Stimulated activated CD4-positive, alpha-beta T cell treated with anti-CD3 and anti-CD28 coated beads, Interleukin-4, amount 100 ng/mL, for 48 hours (primary cell): ENCODE measurements at places on chromosomes 2 and 18.

GRCh38 chr2:173058097-173058496 is 17.5 kb upstream of the MAP3K20 start:
- no peak for DNase-seq

GRCh38 chr2:240183875-240184590 is 43.6 kb upstream of the OTOS start:
- DNase-seq = no peak

GRCh38 chr18:37316468-37316867 is 249.1 kb downstream of the CELF4 start:
- no peak for DNase-seq

GRCh38 chr2:193462411-193462810 is 1267.7 kb upstream of the TMEFF2 start:
- no peak for DNase-seq

DNA sequence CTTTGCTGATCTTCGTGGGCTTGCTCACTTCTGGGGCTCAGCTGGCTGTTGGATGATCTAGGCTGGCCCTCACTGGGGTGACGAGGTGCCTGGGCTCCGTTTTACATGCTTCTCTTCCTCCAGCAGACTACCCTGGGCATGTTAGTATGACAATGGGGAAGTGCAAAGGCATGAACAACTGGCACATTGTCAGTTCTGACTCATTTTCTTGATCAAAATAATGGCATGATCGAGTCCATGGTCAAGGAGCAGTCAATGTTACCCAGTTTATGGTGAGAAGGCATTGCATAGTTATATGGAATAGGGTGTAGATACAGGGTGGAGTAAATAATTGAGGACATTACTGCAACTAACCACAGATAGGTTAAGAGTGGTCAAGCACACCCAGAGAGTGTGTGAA is 10.0 kb upstream of the UPP2 start:
- no peak for DNase-seq

DNA sequence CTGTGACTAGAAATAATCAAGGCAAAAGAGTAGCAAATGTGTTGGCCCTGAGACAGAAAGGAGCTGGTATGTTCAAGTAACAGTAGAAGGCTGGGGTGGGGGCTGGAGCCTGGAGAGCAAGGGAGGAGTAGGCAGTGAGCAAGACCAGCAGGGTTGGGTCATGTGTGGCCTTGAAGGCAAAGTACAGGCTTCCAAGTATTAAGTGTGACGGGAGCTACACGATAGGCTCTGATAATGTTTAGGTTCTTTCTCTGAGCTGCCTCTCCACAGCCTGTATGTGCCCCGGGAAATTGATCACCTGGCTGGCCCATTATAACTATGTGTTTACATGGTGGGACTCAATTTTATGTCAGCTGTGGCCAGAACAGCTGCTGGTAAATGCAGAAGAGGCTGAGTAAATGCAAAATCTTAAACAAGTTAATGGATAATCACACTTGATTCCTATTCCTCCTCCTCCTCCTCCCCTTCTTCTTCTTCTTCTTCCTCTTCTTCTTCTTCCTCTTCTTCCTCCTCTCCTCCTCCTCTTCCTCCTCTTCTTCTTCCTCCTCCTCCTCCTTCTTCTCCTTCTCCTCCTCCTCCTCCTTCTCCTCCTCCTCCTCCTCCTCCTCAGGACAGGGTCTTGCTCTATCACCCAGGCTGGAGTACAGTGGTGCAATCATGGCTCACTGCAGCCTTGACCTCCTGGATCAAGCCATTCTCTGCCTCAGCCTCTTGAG is 9.3 kb downstream of the IL1F10 start:
- DNase-seq = no peak

GRCh38 chr2:217800433-217801114 is 202.2 kb downstream of the TNS1 start:
- DNase-seq = no peak

GRCh38 chr2:72924353-72925240 is 7.3 kb downstream of the EMX1 start:
- no peak for DNase-seq

GRCh38 chr2:237403024-237403882 is 10.7 kb downstream of the COL6A3 start:
- DNase-seq = no peak

GRCh38 chr2:9364373-9364772 is 59.0 kb downstream of the ITGB1BP1 start:
- no peak for DNase-seq

DNA sequence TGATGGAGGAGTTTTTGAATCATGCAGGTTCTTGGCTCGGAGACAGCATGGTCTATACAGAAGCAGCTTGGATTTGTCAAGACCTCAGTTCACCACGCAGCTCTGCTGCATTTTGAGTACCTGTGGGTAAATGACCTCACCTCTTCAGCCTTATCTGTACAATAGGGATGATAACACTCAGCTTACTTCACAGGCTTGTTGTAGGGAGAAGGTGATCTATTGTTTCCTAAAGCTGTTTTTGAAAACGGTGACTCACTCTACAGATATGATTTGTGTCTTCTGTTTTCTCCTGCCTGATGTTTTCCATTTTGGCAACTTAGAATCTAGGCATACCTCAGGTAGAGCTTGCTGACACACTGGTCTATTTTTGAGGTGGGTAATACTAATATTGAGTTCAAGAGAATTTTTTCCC is 80.3 kb downstream of the FMNL2 start:
- DNase-seq = no peak

DNA sequence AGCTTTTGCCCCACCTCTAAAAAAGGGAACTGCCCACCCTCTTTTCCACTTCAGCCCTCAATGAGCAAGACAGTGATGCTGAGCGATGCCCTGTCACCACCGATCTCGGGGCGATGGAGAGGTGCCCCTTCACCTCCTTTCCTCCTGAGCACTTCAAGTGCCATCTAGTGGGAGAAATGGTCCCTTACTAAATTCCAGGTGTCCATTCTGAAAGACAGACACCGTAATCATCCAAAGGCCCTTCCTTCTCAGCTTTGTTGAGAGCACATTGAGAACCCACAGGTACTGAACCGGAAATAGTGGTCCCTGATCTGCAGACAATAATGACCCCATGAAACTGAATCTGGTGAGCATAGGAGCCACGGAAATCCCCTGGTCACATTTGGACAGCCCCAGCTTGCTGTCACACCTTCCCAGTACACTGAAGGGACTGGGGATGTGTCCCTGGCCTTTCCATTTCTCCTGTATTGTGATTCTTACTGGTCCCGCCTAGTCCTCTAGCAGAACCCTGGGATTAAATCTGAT is 38.5 kb downstream of the KCTD18 start:
- no peak for DNase-seq

- DNase-seq = no peak
Measured at GRCh38 chr2:104871972-104872865, 18.3 kb downstream of the POU3F3 start.

GRCh38 chr18:49061239-49061990 is 110.7 kb upstream of the SMAD7 start:
- DNase-seq = no peak

GRCh38 chr2:238433300-238433915 is 6.7 kb downstream of the ASB1 start:
- no peak for DNase-seq

GRCh38 chr2:32755666-32756065 is 127.8 kb downstream of the TTC27 start:
- DNase-seq = no peak

GRCh38 chr18:75538727-75539126 is 111.2 kb upstream of the SMIM21 start:
- DNase-seq = no peak

GRCh38 chr18:60246606-60247005 is 126.0 kb downstream of the MC4R start:
- DNase-seq = no peak

GRCh38 chr2:16137080-16137755 is 196.9 kb downstream of the MYCN start:
- no peak for DNase-seq

GRCh38 chr2:208479342-208479741 is 72.8 kb downstream of the PTH2R start:
- no peak for DNase-seq

- DNase-seq = no peak
Measured at GRCh38 chr2:178870703-178871102, 63.5 kb upstream of the TTN start.

- no peak for DNase-seq
Measured at GRCh38 chr2:3290655-3291054, 87.0 kb downstream of the EIPR1 start.

DNA sequence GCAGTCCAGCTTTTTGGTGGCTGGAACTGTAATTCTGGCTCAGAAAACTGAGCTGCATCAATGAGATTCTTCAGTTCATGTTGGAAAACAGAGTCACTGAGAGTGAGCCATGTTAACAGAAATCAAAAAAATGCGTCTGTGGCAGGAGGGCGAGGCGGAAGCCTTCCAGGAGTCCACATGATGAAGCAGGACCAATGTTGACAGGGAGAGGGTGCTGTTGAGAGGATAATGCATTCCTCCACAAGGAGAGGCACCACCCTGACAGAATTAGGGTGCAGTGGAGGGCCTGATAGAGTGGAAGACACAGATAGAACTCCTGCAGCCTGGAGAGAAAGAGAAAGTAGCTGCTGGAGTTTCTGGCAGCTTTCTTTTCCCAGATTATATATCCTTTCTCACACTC is 111.5 kb downstream of the MGAT5 start:
- no peak for DNase-seq

DNA sequence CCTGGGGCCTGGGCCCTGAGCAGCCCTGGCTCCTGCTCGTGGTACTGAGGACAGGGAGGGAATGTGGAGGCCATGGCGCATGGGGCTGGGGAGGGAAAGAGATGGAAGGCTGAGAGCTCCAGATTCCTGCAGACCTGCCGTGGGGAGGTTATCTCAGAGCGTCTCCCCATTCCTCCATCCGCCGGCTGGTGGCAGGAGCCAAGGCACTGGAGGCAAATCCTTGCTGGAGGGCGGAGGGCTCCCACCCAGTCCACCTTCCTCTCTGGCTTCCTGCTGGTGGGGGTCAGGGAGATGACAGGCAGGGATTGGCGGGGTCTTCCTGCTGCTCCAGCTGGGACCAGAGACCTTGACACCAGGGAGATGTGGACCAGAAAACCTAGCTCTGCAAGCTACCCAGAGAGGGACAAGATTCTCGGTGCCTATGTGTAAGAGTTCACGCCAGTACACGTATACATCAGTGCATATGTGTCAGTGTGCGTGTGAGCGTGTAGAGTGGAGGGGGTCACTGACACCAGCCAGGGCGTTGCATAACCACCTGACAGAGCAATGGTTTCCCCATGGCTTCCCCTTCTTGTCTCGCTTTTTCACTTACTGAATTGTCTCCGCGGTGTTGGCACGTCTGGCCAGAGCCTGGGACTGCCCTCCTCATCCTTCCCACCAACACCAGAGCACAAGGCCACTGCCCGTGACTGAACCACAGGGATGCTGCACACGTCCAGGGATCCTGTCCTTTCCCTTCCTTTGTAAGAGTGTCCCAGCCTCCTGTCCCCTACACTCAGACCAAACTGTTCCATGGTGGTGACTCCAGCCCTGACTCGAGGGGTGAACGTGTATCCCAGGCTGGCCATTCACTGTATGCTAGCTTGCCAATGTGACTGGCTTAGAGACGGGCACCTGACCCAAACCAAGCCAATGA is 15.8 kb upstream of the SEMA4C start:
- no peak for DNase-seq

GRCh38 chr2:10507106-10507505 is 59.0 kb upstream of the ODC1 start:
- no peak for DNase-seq

GRCh38 chr2:85235281-85235680 is 92.5 kb downstream of the TGOLN2 start:
- DNase-seq = no peak

- no peak for DNase-seq
Measured at GRCh38 chr2:104703669-104704068, 150.2 kb upstream of the POU3F3 start.

- no peak for DNase-seq
Measured at GRCh38 chr18:27652480-27653121, 467.5 kb upstream of the CHST9 start.

DNA sequence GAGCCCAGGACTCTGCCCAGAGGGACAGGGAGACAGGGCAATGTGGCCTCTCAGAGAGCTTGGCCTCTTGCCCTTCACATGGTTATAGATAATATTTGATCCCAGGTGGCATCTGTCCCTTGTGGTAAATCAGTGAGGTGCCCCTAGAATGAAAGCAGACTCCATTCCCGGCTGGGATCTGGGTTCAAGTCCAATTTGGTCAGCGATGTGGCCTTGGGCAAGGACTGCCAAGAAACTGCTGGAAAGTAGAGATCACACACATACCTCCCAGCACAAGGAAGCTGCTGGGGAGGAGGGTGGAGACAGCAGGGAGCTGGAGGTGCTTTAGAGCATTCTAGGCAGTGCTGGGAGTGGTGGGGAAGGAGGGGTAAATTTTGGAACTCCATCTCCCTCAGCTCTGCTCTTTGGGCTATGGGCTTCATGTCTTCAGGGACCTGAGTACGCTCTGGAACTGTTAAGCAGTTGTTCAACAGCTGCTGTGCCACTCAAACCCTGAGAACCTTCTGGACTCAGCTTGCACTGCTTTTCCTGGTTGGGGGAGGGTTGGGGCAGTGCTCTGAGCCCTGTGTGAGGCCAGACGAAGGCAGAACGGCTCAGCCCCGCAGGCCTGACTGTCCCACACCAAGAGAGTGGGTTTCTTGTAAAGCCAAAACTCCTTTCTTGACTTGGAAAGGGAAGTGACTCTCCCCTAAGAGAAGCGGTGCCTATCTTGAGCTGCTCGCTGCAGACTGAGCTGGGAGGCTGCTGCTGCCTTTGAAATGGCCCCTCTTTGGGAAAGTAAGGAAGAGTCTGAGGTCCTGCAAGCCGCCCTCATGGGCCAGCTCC is 23.0 kb downstream of the INPP5D start:
- no peak for DNase-seq

DNA sequence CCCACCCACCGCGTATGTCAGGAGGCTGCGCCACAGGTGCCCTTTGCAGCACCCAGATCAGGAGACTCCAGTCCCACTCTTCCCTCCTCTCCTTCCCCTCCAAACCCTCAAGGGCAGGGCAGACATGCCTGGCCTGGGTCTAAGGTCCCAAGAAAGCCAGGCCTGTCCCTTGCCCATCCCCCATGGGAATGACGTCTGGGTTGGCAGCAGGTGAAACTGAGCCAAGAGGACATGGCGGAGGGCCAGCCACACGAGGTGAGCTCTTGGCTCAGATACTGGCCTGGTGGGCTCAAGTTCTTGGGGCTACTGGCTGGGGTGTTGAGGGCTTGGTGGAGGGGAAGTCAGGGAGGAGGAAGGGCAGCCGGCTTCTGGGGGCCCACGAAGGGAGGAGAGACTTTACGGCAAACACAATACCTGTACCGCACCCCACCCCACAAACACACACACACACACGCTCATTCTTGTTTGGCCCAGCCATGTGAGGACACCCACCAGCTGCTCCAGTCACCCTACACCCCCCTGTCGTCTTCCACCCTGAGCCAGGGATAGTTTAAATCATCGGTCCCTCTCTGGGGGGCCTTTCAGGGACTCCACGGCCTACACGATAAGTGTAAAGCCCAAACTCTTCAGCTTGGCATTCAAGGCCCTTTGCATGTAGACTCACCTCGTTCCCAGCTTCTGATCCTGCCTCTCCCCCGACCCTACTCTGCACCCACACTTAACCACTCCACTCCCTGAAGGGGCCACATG is 24.1 kb upstream of the TNS1 start:
- DNase-seq = no peak

- DNase-seq = no peak
Measured at GRCh38 chr2:27445155-27445554, 3.0 kb downstream of the KRTCAP3 start.

GRCh38 chr2:203960811-203961210 is 24.2 kb downstream of the ICOS start:
- DNase-seq = no peak
